ENCODE measurements at places on chromosomes 7 and 10.

DNA sequence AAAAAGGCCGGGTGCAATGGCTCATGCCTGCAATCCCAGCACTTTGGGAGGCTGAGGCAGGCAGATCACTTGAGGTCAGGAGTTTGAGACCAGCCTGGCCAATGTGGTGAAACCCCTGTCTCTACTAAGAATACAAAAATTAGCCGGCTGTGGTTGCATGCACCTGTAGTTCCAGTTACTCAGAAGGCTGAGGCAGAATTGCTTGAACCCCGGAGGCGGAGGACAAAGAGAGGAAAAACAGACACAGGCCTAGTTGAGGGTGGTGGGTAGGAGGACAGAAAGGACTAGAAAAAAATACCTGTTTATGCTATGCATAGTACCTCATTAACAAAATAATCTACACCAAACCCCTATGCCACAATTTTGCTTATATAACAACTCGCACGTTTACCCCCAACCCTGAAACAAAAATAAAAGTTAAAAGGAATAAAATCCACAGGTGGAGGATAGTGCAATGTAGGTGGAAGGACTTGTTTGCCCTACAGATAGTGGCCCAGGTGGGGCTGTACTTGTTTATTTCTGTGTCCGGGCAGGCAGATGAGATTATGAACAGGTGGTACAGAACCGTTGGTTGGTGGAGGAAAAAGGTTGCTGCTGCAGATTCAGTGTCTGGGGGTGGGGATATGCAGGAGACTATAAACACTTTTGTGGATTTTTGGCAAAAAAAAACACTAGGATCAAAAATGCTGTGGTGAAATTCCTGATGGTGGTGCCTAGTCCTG, 5.1 kb downstream of the ZNF680 start:
- no peak for DNase-seq

- no peak for DNase-seq
Measured at GRCh38 chr7:129831424-129832058, 121.2 kb downstream of the UBE2H start.

GRCh38 chr7:134932707-134933370, 53.5 kb upstream of the AGBL3 start:
- no peak for DNase-seq

- no peak for DNase-seq
Measured at GRCh38 chr10:5890452-5890915, 441 bp downstream of the FBH1 start.

All from NCI-H1930 (cell line).